Myocyte (in vitro differentiated cells): ENCODE measurements at places on chromosomes 5 and 9. TPM values are rescaled to one million over a fixed set of nuclear protein-coding genes. Genes with fewer than 3 reads are reported as not detected.

Gene INSL4
- not detected in 2 replicates for total RNA-seq

Gene ALAD
- 16.0 and 24.5 TPM in 2 replicates for total RNA-seq

Gene PLK2
- 171 and 198 TPM in 2 replicates for total RNA-seq

Gene PPP3R2
- total RNA-seq: not detected in 2 replicates

Gene LURAP1L
- 9.3 and 9.4 TPM in 2 replicates for total RNA-seq

Gene TAL2
- 2.6 and 10.1 TPM in 2 replicates for total RNA-seq

Gene DELE1
- total RNA-seq: 65.0 and 71.5 TPM in 2 replicates

Gene GLRA1
- not detected in 2 replicates for total RNA-seq

Gene CER1
- not detected in 2 replicates for total RNA-seq

Gene AHRR
- total RNA-seq: 74.8 and 106 TPM in 2 replicates

Gene ADAMTS6
- total RNA-seq: 13.2 and 17.0 TPM in 2 replicates

Gene PRXL2C
- 23.3 and 25.8 TPM in 2 replicates for total RNA-seq

Gene F12
- total RNA-seq: 0.86 and 0.94 TPM in 2 replicates

Gene OR1Q1
- total RNA-seq: not detected in 2 replicates
